ENCODE measurements at places on chromosomes 12 and 14.
A peak's percentile ranks its signal among the peaks of the same experiment; 100 is the strongest.

GRCh38 chr14:68791902-68792677 lies 777 bp downstream of the ZFP36L1 start:
- DNase-seq = peak; percentile 14

- DNase-seq = no peak
Measured at GRCh38 chr14:58617619-58618018, 20.1 kb upstream of the DACT1 start.

DNA sequence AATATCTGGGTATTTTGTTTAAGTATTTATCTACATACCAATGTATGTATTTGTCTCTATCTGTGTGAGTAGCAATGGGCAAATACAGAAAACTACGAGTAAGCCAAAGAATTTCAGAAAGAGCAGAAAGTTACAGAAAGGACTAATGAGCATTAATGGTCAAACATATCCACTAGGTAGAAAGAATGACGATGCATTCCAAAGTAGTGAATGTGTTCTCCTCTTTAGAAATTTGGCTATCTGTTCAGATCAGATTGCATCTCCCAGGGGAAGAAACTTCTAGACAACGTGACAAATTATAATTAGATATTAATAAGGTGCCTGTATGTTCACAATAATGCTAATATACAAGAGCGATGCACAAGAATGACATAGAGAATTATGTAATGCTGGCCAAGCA lies 194.5 kb upstream of the GZMB start:
- no peak for DNase-seq

- DNase-seq = no peak
Measured at GRCh38 chr12:54486173-54486867, 11.2 kb upstream of the NCKAP1L start.

- DNase-seq = no peak
Measured at GRCh38 chr12:12087693-12088034, 16.9 kb downstream of the BCL2L14 start.

GRCh38 chr14:32201816-32202490 lies at the start of gene RNU6-7:
Gene RNU6-7 (plus strand): TSS chr14:32202045.
- DNase-seq = peak; percentile 31

GRCh38 chr12:49946497-49946896 lies 4.0 kb upstream of the AQP2 start:
- no peak for DNase-seq

- no peak for DNase-seq
Measured at GRCh38 chr14:75811872-75812499, 150.9 kb downstream of the TTLL5 start.

- DNase-seq = no peak
Measured at GRCh38 chr12:26109343-26109881, 15.4 kb downstream of the BHLHE41 start.

DNA sequence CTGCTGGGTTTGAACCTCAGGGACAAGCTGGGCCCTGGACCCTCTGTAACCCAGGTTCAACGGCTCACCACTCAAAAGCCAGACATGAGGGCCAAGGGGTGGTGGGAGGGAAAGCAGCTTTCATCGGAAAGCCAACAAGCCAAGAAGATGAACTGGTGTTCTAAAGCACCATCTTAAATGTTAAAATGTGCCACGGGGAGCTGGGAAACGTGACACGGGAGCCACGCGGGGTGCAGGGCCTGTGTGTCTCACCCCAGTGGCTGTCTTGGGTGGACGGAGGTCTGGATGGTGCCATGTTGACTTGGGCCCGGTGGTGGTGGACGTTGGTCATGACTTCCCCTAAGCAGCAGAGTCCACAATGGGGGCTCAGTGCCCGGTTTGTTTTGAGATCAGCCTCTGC lies 97.7 kb upstream of the SFSWAP start:
- no peak for DNase-seq

- DNase-seq = peak; percentile 68
Measured at GRCh38 chr12:117189725-117190209, 503 bp downstream of the FBXO21 start.

DNA sequence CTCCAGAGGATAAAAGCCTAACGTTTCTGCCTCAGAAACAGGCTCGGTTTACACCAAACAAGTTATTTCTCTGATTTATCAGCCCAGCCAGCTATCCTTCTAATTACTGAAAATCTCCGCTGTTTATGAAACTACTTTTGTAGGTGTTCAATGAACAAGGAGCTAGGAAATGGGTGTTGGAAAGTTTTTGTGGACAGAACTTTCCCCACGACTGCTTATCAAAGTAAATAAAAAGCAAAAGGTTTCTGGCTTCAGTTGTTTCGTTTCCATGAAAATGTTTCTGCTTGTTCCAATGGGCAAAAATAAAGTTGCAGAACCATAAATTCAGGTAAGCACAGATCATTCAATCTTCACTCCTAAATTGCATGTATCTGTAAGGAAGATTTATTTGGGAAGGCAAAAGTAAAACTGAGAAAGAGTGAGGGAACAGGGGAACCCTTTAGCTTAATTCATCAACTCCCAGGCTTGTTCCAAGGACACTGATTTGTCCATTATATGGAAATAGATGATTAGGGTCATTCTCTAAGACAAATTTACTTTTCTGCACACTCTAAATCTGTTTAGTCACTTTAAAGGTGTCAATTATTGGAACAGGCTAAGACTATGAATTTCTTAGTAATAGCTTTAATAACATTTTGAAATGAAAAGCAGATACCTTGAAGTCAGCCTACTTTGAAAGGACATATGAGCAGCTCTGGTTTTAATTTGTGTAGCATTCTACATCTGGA lies 175.9 kb upstream of the CDKN3 start:
- no peak for DNase-seq

DNA sequence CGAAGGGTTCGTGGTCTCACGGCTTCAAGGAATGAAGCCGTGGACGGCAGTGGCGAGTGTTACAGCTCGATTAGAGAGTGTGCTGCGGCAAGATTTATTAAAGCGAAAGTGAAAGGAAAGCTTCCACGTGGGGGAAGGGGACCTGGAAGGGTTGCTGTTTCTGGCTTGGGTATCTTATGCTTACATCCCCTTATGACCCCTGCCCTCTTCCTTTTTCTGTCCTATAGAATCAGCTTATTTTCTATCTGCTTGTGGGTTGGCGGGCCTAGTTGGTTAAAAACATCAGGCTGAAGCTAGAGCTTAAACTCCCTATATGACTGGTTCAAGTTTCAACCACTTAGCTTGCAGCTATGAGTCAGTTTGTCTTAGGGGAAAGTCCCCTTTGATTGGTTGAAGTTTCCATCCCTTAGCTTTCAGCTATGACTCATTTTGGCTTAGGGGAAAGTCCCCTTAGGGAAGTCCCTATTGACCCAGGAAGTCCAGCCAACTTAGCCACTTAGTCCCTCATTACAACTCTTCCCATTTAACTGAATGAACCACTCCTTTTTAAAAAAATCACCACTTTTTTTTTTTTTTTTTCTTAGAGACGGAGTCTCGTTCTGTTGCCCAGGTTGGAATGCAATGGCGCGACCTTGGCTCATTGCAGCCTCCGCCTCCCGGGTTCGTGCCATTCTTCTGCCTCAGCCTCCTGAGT lies 1494.7 kb upstream of the TMEM132C start:
- DNase-seq = no peak

DNA sequence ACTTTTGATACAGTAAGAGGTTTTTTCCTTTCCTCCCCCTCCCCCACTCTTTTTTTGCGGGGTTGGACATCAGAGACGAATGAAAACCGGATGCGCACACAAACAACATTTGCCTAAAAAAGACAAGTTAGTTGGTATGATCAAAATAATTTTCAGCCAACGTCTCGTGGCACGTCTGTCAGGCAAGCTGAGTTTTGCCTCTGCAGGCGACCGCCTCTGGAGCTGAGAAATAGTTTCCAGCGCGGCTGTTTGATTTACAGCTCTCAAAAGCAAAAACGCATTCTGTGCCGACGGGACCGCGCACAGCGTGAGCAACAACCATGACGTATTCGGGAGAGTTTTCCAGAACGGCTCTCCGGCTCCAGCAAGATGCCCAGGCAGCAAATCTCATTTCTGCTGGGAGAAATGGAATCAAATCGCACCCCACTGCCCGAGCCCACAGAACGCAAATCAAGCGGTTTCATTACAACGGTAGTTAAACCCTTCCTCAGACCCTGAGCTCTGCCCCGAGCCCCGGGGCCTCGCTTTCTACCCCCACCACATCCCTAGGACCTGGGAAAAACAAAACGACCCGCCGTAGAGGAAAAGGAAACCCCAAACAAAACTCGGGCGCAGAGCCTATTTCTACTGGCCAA lies 14.2 kb upstream of the CALM1 start:
- DNase-seq = peak; percentile 36

- no peak for DNase-seq
Measured at GRCh38 chr14:20416223-20416622, 2.9 kb upstream of the TEP1 start.

DNA sequence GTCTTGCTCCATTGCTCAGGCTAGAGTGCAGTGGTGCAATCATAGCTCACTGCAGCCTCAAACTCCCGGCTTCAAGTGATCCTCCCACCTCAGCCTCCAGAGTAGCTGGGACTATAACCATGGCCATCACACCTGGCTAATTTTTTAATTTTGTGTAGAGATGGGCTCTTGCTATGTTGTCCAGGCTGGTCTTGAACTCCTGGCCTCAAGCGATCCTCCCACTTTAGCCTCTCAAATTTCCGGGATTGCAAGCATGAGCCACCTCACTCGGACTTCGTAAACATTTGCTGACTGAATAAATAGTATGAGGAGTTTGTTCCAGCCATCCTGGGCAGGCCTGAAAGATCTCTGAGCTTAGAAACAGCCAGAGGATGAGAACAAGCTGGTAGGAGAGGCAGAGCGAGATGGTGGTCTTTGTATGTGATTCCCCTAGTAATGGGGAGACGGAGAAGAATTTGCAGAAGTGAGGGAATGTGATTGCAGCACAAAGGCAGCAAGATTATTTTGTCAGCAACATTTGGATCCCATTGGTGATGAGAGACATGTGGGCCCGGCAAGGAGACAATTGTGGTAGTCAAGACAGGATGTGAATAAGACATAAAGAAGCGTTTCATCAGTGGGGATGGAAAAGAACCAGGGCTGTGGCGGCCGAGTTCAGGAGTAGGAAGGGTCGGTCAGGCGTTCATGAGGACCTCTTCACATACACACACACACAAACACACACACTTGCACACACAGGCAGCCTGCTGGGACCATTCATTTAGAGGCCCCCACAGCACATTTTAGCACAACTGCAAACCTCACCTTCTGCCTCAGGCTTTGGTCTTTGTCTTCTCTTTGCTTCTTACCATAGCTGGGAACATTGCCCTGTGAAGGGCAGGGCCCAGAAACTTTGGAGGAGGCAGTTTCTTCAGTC lies 155.5 kb downstream of the ZFP36L1 start:
- DNase-seq = no peak

DNA sequence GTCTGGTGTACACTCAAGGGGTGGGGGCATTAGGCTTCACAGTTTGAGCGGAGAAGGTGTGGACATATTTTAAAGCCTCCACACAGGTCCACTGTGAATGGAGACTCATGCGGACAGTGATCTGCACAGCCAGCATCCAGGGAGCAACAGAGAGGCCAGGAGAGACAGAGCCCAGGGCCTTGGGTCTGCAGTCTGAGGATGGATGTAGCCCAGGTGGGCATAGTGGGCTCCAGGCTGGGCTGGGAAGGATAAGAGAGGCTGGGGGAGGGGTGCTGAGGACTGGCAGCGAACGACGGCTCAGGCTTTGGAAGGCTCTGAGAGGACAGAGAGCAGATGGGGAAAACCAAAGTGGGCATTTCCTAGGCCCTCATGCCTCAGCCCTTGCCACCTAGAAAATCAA lies 128.8 kb downstream of the PAPOLA start:
- DNase-seq = no peak

- DNase-seq = no peak
Measured at GRCh38 chr12:39804479-39804878, 184.9 kb upstream of the ABCD2 start.

Measured in glutamatergic neuron (in vitro differentiated cells).